ENCODE measurements at places on chromosomes 1 and 21.

GRCh38 chr1:96214982-96215381 lies 506.6 kb upstream of the PTBP2 start:
- no peak for DNase-seq
- H3K4me3 ChIP-seq: no peak overlapping the region
- no peaks in the 10 kb centered on the region for H3K27me3 ChIP-seq

- H3K4me1 ChIP-seq: peaks cover 3% of the 10 kb centered on the region
- no peak overlapping the region for H3K27ac ChIP-seq
- H3K36me3 ChIP-seq: no peaks in the 10 kb centered on the region
- peaks cover 3% of the 10 kb centered on the region for H3K27me3 ChIP-seq
Measured at GRCh38 chr21:43312011-43312410, 114.9 kb downstream of the SIK1 start.

- H3K4me3 ChIP-seq: no peak overlapping the region
- no peak for DNase-seq
- peaks cover 2% of the 10 kb centered on the region for H3K27me3 ChIP-seq
- H3K36me3 ChIP-seq: no peaks in the 10 kb centered on the region
- H3K4me1 ChIP-seq: no peaks in the 10 kb centered on the region
Measured at GRCh38 chr21:35259457-35259856, 210.4 kb upstream of the RUNX1 start.

DNA sequence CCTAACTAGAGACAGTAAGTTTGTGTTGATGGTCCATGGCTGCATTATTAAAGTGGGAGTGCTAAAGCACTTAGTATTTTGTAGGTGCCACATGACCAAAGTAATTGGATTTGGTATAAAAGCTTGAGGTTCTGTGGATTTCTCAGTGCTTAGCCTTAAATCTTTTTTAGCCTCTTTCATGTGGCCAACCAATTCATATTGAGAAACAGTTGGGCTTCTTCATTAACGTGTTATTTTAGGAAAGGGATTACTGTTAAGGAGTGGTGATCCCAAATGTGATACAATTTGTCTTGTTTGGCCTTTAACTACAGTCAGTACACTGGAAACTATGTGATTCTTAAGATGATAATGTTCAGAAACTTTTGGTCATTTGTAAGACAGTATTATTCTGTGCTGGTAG lies 25.5 kb downstream of the MAN1A2 start:
- peaks cover 74% of the 10 kb centered on the region for H3K4me1 ChIP-seq
- no peaks in the 10 kb centered on the region for H3K27me3 ChIP-seq
- no peak overlapping the region for H3K4me3 ChIP-seq
- no peak overlapping the region for H3K27ac ChIP-seq
- DNase-seq: no peak

DNA sequence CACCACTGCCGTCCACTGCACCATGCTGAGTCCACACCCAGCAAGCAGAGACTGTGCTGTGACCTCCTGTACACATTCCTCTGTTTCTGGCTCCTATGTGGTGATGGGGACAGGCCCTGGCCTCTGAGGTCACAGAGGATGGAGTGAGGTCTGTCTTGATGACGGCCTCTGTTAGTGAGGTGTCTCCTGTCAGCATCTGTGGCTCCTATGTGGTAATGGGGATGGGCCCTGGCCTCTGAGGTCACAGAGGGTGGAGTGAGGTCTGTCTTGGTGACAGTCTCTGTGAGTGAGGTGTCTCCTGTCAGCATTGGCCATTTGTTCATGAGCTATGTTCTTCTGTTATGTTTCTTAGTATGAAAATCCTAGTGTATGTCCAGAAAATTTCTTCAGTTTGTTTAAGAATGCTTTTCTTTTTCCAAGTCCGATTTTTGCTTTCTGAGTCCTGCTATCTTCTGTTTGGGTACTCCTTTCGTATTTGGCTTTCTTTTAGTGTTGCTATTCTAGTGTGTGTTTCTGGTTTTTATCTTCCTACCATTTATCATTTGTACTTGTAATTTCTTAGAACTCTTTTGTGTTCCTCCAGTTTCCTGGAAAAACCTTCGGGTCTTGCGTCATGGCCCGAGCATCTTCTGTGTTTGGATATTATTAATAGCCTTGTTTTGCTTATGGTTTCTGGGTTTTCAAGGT lies 13.4 kb downstream of the SNAP47 start:
- H3K27ac ChIP-seq: no peak overlapping the region
- H3K4me1 ChIP-seq: peaks cover 60% of the 10 kb centered on the region
- no peak for DNase-seq

DNA sequence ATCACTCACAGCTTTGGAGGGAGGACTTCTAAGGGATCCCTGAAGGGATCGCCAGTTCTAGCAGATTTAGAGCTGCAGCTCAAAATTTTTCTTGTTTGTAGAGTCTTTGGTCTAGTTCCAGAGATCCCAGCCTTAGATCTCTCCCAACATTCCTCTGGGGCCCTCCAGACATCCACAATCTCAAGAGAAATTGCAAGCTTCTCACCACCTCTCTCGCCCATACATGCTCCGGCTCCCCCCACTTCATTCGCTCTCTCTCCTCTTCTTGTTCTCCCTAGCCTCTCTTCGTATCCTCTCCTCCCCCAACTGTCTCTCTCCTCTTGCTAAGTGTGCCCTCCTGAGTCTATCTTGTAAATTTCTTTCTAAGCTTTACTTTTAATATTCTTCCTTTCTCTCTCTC lies 15.1 kb upstream of the TUT4 start:
- H3K27me3 ChIP-seq: no peaks in the 10 kb centered on the region
- H3K4me3 ChIP-seq: no peak overlapping the region
- H3K36me3 ChIP-seq: no peaks in the 10 kb centered on the region

GRCh38 chr1:30039354-30040080 lies 683.9 kb downstream of the MATN1 start:
- peaks cover 2% of the 10 kb centered on the region for H3K4me1 ChIP-seq
- no peak overlapping the region for H3K4me3 ChIP-seq
- no peaks in the 10 kb centered on the region for H3K36me3 ChIP-seq
- H3K27me3 ChIP-seq: no peaks in the 10 kb centered on the region

GRCh38 chr1:184018622-184019021 lies 18.9 kb downstream of the COLGALT2 start:
- no peak for DNase-seq
- H3K4me1 ChIP-seq: no peaks in the 10 kb centered on the region
- peaks cover 9% of the 10 kb centered on the region for H3K27me3 ChIP-seq
- no peak overlapping the region for H3K4me3 ChIP-seq

- no peaks in the 10 kb centered on the region for H3K4me1 ChIP-seq
- no peak overlapping the region for H3K4me3 ChIP-seq
- H3K36me3 ChIP-seq: peaks cover 55% of the 10 kb centered on the region
Measured at GRCh38 chr1:246267896-246268295, 239.2 kb downstream of the SMYD3 start.

DNA sequence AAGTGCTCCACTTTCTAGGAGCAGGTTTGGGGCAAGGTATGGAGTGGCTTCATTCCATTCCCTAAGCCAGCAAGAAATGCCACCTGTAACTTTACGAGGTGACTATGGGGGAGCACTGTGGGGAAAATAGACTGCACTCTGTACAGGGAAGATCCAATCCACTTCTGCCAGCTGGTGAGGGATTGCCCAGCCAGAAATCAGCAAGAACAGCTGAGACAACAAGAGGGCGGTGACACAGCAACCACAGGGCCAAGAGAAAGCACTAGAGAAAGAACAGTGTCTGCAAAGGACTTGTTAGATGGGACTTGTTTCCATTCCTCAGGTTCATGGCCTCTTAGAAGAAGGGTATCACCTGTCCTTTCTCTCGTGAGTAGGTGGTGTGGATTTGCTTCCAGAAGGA lies 19.6 kb downstream of the CAPN8 start:
- no peak overlapping the region for H3K27ac ChIP-seq
- no peaks in the 10 kb centered on the region for H3K36me3 ChIP-seq
- H3K4me3 ChIP-seq: no peak overlapping the region
- H3K27me3 ChIP-seq: peaks cover 7% of the 10 kb centered on the region

GRCh38 chr1:20099533-20099932 lies 19.8 kb downstream of the PLA2G2D start:
- no peaks in the 10 kb centered on the region for H3K36me3 ChIP-seq
- peaks cover 2% of the 10 kb centered on the region for H3K4me1 ChIP-seq
- no peak overlapping the region for H3K27ac ChIP-seq
- H3K27me3 ChIP-seq: peaks cover 4% of the 10 kb centered on the region

GRCh38 chr1:13662493-13662892 lies 37.5 kb upstream of the PRDM2 start:
- H3K4me1 ChIP-seq: peaks cover 4% of the 10 kb centered on the region
- H3K27ac ChIP-seq: no peak overlapping the region
- H3K27me3 ChIP-seq: peaks cover 4% of the 10 kb centered on the region

DNA sequence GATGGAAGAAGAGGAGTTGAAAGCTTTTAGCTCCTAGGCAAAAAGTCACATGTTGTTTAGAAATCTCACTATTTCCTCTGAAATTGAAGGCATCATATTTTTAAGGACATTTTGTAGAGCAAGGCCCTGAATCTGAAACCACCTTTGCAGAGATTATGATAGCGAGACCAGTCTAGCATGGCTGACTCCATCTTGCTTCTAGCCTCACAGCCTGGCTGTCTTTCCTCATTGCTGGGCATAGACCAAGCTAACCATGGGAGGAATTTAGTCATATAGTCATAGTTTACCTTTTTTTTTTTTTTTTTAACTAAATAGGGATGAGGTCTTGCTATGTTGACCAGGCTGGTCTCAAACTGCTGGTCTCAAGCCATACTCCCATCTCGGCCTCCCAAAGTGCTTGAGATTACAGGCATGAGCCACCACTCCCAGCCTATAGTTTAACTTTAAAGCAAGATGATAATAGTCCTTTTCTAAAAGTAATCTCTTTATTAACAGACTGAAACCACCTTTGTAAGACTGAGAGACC lies 42.2 kb upstream of the ZNF326 start:
- no peak overlapping the region for H3K4me3 ChIP-seq
- DNase-seq: no peak
- no peaks in the 10 kb centered on the region for H3K36me3 ChIP-seq
- H3K27ac ChIP-seq: no peak overlapping the region
- peaks cover 24% of the 10 kb centered on the region for H3K4me1 ChIP-seq

All from naive thymus-derived CD8-positive, alpha-beta T cell (primary cell).